ENCODE measurements at places on chromosomes 2 and 18.

- no peak for DNase-seq
These were observed 67.5 kb upstream of the RGPD5 start for GRCh38 chr2:109726379-109727270.

GRCh38 chr2:238925281-238925680 is 77.4 kb downstream of the TWIST2 start:
- DNase-seq = no peak

DNA sequence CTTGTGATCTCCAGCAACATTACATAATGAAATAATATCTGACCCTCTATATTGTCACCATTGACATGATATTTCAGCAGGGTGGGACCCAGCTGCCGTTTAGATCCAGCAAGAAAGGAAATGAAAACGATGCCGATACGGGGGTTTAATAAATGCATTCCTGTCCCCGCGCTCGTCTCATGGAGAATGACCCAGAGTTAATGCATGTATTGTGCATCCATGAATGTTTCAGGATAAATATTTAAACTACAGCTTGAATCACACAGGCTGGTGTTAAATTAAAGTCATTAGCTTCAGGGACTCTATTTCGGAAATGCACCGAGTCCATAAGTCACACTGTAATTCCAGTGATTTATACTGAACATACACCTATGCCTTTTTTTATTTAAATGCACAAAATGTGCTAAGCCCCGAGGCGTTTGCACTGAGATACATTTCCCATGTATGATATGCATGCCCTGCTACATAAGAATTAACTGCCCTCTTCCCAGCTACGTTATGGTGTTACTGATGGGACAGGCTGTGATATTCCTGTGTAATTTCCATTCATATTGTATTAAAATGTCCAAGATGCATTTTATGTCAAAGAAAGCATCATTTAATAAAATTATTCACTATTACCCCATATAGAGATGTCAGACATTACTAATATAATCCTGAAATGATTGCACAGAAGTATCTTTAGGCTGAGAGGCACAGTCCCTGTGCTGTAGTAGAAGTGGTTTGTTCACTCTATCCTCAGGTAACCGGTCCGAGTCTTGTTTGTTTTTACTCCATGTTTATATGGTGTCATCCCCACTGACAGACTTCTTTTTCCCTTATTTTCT is 109.3 kb upstream of the ZNF516 start:
- DNase-seq = no peak

- no peak for DNase-seq
These were observed 16.7 kb upstream of the EHBP1 start for GRCh38 chr2:62688771-62689170.

DNA sequence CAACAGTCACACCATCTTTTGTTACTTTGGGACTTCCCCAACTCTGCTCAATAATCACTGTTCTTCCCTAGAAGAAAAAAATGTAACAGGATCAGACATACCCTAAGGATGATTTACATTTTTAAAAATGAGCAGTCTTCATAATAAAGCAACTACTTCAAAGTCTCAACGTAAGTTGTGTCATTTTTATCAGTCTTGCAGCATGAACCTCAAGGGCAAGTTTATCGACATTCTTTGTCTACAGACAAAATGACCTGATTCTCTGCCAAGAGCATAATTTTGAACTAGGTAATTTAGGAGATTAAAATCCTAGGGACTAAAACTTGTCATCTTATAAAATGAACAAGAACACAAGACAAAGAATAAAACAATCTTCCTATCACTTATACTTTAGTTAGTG is 2.3 kb downstream of the HSPD1 start:
- no peak for DNase-seq

DNA sequence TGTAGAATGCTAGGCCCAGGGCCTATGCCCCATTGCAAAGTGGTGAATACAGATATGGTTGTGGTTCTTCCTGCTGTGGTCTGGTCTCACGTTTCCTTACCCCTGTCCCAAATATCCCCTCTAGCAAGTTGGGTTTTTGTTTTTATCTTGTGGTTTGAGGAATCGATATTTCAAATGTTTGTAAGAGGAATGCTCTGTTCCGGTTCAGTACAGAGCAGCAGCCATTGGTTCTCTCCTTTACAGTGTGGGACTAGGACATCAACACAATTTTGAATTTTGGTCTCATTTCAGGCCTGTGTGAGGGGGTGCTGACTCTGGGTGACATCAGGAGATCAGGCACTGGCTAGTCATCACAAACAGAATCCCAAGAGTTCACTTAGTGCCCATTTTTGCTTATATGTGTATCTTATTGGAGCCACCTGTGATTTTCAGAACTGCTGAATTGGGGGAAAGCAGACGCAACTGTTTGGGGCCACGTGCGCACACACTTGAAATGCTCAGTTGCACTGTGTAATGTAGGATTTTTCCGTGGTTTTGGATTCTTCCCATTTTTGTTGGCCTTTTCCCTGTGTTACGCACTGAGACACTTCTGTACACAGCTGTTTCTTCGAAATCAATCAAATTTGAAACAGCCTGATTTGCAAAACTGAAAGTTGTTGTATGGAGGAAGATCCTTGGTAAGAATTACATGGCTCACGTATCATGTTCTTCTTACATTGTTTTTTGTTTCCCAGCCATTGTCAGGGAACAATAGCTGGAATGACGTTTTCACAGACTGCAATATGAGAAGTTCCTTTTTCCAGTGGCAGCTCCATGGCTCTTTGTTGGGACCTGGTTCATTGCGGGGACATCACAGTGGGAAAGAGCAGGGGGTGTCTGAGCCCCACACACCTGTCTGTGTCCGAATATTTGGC is 8.6 kb downstream of the SH3BP4 start:
- DNase-seq = no peak

DNA sequence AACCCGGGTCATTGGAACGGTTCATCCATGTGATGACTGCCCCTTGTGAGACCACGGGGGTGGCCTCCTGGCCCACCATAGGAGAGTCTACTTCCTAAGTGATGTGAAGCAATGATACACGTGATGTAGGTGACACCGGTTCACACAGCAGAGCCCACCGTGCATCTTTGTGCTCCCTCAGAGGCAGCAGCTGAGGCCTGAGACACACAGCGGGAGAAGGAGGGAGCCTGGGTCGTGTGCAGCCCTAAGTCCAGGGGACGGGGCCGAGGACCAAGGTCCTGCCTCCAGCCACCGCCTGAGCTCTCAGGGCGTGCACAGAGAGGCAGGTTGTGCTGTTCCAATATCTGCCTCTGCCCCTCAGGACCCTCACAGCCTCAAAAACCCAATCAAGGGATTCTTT is 377.2 kb upstream of the SALL3 start:
- no peak for DNase-seq

DNA sequence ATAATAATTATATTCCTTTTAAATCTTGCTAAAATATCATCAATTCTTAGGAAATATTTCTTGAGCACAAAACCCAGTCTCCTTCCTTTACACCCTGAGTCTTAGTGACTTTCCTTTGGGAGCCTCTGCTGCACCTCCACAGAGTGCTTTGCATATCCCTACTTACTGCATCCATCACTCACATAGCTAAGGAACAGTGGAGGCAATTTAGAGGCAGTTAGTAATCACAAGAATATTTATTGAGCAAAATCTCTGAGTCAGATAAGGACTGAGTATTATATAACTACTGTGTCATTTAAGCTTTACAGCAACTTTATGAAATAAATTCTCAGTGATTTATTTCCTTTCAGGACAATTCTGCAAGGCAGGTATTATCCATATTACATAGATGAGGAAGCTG is 327.7 kb downstream of the TMX3 start:
- DNase-seq = no peak

GRCh38 chr18:54828281-54828881 is at the start of gene RAB27B:
RAB27B (plus strand) TSS chr18:54828477; CDS start chr18:54877586, 49,109 bp downstream.
- DNase-seq = peak; percentile 36

DNA sequence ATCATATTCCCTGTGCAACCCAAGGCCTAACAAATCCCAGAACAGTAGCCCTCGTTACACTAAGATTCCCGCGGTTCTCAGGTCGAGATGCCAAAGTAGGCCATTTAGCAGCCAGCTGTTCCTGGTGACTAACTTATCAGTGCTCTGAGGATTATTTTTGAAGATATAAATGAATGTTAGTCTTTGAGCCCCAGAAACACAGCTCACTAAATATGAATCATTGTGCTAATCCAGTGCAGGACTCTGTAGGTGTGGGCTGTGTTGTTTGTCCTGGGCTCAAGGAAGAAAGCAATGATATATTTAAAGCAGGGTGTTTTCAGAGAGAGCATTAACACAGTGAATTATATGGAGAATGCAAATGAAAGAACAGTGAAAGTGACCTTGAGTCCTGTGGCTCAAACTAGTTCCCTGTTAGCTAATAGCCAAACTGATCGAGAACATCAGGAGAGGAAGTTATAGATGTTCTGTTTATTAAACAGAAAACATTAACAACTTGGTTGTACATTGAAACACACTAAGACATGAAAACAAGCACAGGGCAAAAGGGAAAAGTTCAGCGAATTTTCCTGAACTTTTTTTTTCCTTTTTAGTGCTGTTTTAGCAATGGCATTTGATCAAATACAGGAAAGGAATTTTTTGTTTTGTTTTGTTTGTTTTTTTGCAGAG is 228.3 kb downstream of the RNF152 start:
- no peak for DNase-seq

DNA sequence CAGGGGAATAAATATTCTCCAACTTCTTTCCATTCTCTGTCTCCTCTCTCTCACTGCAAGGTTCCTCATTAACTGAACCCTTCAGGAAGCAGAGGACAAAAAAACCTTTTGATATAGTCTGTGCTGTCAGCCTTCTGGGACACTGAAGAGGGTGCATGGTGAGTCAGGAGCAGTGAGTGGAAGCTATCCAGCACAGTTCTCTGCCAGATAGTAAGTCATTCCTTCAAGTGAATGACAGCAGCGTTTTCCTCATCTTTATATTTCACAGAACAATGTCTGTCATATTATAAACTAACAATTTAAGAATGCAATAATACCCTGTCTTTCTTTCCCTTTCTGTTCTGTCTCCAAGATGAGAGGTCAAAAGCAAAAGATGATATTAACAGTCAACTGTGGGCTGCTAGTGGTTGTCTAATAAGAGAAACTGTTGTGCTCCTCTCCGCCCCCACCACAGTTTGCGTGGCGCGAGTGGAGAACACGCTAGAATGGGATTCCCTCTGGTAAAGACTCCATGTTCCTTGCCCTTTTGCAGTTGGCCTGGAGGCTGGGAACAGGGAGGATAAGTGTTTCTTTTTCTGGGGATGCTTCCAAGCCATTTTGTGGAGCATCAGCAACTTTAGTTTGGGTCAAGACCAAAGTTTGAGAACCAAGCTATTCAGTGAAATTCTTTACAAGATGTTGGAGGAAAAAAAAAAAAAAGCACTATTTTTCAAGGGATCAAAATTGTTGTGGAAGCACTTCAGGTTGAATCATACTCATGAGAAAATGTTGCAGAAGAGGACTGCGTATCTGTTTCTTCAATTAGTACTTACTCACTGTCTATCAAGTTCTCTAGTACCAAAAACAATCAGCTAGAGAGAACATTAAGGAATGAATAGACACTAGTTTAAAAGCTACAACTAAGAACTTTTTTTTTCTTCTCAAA is 430.2 kb downstream of the SETBP1 start:
- DNase-seq = no peak

Data from stimulated activated CD8-positive, alpha-beta memory T cell treated with anti-CD3 and anti-CD28 coated beads, Interleukin-2, amount 100 ng/mL, for 1 hour (primary cell).